ENCODE measurements at places on chromosomes 3 and 15.

GRCh38 chr3:186519021-186519658, 25.0 kb downstream of the CRYGS start:
- no peak for DNase-seq

GRCh38 chr3:131361464-131362421, 19.8 kb upstream of the NUDT16 start:
- peak; percentile 59 for DNase-seq

DNA sequence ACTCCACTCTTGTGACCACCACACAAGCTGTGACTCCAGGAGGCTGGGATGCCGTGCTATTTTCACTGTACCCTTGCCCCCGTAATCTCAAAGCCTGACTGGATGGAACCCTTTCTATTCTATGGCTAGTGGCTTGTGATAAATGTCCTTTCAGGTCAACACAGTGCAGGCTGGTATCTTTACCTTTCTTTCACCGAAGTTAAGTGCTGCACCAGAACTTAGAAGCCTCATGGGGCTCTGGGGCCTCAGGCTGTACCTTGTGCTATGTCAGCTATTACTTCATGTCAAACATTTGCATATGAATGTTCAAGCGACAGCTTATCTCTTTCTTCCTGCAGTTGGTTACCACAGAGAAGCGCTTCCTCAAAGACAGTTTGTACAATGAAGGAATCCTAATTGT, 66.8 kb downstream of the RPL39L start:
- DNase-seq: no peak

GRCh38 chr3:111151438-111151837, 79.8 kb downstream of the NECTIN3 start:
- no peak for DNase-seq

DNA sequence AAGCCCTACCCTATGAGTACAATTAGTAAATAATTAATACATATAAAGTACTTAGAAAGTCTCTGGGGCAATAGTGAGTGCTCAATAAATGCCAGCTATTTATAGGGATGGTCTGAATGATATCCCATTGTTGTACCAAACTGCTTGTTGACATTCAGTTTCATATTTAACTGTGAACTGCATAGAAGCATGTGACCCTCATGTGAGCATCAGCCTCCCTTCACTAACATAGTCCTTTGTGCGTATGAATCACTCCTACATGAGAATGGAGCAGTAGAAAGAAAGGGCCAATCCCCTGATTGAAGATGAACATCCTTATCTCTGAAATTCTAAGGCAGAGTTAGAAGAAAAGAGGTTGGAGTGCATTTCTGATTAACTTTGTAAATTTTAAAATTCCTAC, 68.7 kb upstream of the ATP10A start:
- no peak for DNase-seq

DNA sequence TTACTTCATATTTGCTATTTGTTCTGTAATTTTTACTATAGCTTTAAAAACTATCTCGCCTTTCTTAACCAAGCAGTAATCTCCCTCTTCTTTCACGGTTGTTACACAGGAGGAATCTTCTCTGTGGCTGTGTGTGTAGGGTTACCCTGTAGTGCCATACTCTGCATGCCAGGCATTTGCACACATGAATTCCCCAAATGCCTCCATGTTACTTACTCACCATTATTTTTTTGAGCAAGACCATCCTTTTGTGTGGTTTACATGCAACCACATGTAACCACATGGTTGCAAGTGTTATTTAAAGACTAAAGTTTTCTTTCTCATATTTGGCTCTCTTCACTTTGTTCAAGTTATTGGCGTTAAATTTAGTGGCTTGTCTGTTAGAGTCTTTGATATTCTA, 45.5 kb downstream of the HPS3 start:
- no peak for DNase-seq

DNA sequence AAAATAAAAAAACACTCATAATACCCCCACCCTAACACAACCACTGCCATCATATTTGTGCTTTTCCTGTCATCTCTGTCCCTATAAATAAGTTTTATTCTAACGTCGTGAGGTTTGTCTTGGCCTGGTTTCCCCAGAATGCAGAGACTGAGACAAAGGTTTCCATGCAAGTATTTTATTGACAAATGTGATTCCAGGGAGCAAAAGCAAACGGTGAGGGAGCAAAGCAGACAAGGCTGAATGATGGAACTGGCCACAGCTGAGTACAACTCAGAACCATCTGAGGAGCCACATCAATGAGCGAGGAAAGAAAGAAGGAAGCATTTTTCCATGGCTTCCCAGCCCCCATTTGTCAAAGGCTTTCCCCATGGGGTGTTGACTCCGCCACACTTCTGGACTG, 37.7 kb upstream of the LARS2 start:
- DNase-seq: no peak

- no peak for DNase-seq
Measured at GRCh38 chr3:131730581-131730980, 227.8 kb upstream of the MRPL3 start.

- DNase-seq: no peak
Measured at GRCh38 chr15:38555686-38556334, 8.8 kb downstream of the RASGRP1 start.

DNA sequence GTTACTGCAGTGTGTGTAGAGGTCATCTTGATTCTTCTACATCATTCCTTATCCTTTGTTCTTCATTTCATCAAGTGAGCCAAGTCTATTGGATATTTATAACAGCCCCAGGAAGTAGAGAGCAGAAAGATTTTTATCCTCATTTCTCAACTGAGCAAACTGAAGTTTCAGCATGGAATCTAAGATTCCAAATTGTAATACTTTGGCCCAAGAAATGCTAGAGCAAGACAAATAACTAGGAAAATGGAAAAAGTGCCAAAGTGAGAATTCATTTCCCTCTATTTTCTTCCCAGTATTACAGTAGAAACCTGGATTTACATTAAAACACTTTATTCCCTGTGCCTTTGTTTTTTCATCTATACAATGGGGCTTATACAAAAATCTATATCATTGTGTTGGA, 346.8 kb downstream of the ARPP21 start:
- no peak for DNase-seq

- DNase-seq: no peak
Measured at GRCh38 chr15:22810033-22810852, 23.8 kb downstream of the NIPA1 start.

DNA sequence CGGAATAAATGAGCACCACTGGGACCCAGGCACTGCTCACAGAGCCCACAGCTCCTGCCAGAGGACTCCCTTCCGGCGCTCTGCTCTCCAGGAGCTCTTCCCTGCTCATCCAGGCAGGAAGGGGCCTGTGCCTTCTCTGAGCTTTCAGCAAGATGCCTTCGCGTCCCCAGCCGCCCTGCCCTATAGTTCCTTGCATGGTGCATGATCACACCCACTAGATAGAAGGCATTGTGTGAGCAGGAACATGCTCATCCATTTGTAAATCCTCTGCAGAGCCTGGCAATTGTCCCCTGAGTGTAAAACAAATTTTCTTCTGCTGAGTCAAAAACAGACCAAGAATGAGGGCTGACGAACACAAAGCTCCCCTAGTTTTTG, 181.6 kb downstream of the MEGF11 start:
- DNase-seq: no peak

DNA sequence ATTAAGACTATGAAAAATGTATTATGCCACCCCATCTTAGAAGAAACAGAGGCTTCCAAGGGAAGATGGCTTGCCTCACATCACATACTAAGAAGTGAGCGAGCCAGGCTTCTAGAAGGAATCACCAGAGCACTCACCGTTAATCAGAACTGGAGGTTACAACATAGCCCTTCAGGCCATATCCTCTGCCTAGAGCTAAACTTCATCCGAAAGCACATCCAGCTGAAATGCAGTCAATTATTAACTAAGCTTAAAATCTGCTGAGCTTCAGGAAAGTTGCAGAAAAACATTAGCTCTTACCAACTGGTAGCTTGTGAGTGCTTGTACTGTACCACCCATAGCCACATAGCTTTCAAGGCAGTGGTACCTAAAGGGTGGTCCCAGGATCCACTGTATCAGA, 483.2 kb downstream of the TBL1XR1 start:
- DNase-seq: no peak

DNA sequence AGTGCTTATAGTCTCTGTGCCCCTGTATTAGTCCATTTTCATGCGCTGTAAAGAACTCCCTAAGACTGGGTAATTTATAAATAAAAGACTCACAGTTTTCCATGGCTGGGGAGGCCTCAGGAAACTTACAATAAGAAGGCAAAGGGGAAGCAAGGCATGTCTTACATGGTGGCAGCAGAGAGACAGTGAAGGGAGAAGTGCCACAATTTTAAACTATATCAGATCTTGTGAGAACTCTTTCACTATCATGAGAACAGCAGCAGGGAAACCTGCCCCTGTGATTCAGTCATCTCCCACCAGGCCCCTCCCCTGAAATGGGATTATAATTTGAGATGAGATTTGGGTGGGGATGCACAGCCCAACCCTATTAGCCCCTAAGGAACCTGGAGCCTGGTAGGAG, 243.2 kb downstream of the EDEM1 start:
- DNase-seq: no peak

GRCh38 chr3:129793319-129793718, 100.2 kb downstream of the TMCC1 start:
- DNase-seq: no peak

GRCh38 chr15:31481142-31481541, 154.5 kb downstream of the KLF13 start:
- DNase-seq: no peak

- peak; percentile 62 for DNase-seq
Measured at GRCh38 chr15:101156509-101157159, 95.2 kb downstream of the CHSY1 start.

DNA sequence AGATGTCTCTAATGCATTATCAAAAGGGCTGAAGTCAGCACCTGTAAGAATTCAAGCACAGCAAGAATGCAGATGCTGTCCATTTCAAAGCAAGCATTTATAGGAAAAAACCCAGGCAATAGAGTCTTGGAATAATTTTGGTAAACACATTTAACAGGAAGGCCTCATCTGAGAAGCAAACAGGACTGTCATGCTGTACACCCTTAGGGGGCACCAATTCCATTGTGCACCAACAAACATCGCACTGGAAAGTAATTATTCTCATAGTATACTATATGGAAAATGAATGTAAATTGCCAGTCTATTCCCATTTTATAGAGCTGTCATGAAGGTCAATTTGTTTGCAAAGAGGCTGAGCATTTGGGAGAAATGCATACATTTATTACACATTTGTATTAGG, 247.3 kb upstream of the SUCLG2 start:
- DNase-seq: no peak

DNA sequence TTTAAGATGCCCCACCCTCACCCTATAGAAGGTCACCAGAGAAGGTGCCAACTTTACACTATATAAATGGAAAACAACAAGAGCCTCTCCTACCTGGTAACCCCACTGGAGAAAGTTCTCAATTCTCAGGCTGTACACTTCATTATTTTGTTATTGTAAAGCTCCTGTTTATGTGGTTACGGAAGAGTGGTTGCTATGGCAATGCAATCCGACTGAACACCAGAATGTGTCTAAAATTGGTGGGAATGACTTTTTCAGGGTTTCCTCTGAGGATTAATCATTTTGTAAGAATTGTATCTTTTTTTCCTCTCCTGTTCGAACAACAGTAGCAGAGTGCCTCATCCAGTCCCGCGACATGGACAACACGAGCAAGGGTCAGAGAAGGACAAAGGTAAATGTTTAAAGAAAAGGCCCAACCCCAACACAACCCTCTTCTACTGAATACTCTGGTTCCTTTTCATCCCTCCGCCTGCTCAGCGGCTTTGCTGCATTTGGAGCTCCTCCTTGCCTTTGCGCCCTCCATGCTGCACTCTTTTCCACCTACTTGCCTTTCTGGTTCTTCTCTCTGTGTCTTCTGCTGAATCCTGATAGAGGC, 45.3 kb downstream of the DGKG start:
- no peak for DNase-seq

- no peak for DNase-seq
Measured at GRCh38 chr3:34872406-34872805, 766.9 kb upstream of the ARPP21 start.

DNA sequence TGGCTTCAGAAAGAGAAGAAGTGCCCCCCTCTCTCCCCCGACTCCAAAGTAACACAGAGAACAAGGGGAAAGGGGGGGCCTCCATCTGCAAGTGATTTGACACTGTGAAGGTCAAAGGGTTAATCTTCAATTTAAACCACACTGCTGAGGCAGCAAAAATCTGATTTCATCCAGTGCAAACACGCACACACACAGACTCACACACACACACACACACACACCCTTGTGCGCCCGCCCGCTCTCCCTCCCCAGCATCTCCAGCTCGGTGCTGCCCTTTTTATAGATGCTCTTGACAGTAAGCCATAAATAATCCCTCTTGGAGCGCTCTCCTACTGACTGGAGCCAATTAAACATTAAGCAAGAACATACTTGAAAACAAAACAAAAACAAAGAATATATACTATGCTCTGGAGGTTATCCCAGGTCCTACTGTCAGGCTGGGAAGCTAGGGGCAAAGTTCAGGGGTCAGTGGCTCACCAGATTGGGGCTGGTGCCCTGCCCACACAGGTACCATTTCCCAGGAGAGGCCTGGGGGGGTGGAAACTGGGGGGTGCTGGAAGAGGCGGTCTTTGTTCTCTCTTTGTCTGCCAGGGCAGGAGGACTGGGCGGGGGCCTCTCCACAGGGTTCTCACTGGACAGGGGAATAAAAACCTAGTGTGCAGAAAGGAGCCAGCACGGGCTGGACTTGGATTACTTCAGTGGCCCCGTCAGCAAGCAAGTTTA, 16.3 kb downstream of the BMF start:
- peak; percentile 93 for DNase-seq

DNA sequence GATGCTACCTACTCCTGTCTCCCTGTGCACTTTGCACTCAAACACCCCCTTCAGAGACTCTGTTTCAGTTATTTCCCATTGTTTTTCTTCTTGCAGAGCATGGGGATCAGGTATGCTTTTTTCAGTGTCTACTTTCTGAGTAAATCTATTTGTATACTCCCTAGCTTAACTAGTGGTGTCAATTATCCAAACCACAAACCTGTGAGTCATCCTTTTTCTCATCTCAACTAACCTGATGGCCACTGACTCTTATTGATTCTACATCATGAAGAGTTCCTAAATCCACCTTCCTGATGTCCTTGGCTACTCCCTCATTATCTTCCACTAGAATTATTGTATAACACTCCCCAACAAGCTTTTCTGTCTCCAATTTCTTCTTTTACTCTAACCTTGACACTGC, 68.0 kb downstream of the DIPK2A start:
- no peak for DNase-seq

DNA sequence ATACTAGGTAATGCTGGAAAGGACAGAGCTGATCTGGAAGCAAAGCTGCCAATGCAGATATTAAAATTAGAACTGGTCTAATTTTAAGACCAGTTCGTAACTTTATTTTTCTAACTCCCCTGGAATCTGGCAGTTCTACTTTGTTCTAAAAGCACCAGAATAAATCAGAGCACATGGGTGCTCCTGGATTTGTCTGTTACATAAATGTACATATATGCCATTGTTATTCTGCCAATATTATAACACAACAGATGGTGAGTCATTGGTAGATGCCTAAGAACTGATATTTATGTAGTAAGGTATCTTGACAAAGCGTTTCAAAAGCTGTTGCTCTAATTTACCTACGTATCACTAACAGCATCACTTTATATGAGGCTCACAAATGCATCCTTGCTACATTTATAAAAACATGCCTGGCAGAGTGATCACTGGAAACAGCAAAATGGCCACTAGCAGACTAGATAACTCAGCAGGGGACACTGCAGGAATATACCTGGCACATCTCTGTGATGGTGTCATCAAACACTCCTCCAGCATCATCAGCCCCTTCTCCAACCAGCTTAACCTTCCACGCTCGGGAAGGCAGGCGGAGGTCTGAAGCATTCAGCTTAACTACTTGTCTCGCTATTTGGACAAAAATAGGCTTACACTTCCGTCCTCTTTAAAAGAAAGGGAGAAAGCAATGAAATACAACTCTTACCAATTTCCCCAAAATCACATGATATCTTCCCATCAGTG, 26.2 kb downstream of the FBXL22 start:
- no peak for DNase-seq

All from left hindlimb (tissue), 1 donor.